Frontal cortex (tissue), 4 donors: ENCODE measurements at places on chromosomes 6 and 20.
A peak's percentile ranks its signal among the peaks of the same experiment; 100 is the strongest.

DNA sequence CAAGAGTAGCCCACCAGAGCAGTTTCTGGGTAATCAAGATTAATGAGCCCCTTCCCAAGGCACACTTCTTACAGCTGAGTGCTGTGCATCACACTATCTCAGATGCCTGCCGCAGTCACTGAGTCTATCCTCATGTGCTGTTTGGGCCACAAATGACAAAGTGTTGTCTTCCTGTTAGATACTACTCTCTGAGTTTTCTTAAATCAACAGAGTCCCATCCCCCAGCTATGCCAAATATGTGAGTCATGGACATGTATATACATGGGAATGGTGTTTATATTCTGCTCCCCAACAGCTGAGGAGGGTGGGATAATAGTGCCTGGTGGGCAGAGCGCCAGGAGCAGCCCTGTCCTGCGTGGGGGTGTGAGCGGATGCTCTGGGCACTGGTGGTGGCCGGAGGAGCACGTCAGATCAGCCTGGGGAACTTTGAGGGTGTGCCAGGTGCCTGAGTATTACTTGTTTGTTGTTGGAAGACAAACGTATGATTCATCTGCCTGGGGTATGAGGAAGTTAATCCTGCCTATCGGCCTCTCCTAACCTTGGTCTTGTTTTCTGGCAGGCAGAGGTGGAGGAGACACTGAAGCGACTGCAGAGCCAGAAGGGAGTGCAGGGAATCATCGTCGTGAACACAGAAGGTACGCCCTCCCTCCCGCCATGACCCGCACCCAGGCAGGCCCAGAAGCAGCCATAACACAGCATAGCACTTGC lies 9.6 kb downstream of the DYNLRB1 start:
- peak; percentile 58 for DNase-seq

- no peak for DNase-seq
Measured at GRCh38 chr20:21202259-21202658, 76.4 kb downstream of the KIZ start.

- DNase-seq = no peak
Measured at GRCh38 chr20:15564981-15565380, 1008.3 kb downstream of the KIF16B start.

DNA sequence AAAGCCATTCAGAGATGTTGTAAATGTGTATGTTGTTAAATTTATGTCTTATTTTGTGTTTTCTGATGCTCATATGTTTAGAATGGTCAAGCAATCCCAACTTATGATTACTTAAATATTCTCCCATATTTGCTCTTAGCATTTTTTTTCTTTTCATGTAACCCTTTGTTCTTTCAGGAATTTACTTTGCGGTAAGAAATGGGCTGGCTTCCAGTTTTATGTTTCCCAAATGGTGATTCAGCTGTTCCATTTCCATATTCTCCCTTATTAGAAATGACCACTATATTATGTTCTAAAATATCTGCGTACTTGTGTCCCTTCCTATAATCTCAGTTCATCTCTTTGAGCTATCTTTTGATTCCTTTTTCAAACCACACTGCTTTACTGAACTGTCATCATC lies 113.7 kb downstream of the CDH26 start:
- DNase-seq = no peak

DNA sequence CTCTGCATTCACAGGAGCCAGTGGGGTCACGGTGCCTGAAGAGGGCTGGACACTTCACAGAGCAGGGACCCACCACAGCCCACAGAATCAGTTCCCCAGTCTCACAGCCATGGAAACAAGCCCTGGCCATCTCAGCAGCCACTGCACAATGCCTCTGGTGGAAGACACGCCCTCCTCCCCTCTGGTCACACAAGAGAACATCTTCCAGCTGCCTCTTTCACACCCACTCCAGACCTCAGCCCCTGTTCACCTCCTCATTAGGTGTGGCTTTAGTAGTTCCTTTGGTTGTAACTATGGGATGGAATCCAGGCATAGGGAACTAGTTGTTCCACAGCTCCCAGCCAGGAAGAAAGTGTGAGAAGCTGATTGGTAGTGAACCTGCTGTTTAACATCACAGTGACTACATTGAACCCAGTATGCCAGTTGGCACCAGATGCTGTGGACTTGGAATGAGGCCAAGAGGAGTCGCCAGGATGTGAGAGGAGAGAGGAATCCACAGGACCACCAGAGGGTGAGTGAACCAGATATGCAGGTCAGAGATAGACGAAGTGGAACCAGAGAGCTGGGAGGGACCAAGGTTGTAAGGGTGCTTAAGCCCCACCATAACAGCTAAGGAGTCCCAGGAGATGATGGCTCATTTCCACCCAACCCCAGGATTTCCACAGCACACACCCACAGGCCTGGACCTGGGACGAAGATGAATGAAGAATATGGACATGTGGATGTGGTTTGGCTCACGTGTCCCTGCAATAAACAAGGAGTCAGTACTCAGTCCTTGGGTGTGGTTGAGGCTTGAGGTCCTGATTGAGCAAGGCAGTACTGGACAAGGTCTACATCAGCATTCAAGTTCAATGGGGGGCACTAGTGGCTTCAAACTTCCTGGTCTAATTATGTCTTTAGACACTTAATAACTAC lies 8.8 kb upstream of the BTN3A3 start:
- DNase-seq = no peak

DNA sequence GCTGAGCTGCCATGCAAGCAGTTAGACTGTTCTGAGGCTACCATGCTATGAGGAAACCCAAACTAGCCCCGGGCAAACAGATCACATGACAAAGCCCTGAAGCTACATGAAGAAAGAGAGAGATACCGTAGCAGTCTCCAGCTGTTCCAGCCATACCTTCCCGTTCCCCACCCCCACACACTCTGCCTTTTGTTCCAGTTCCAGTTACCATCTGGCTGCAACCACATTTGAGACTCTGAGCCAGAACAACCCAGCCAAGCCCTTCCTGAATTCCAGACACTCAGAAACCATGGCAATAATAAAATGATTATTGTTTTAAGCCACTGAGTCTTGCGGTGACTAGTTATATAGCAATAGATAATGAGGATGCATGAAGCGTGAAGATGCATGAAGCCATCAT lies 28.3 kb downstream of the RIN2 start:
- DNase-seq = no peak

GRCh38 chr6:118307581-118307980 lies 240.5 kb upstream of the PLN start:
- no peak for DNase-seq

DNA sequence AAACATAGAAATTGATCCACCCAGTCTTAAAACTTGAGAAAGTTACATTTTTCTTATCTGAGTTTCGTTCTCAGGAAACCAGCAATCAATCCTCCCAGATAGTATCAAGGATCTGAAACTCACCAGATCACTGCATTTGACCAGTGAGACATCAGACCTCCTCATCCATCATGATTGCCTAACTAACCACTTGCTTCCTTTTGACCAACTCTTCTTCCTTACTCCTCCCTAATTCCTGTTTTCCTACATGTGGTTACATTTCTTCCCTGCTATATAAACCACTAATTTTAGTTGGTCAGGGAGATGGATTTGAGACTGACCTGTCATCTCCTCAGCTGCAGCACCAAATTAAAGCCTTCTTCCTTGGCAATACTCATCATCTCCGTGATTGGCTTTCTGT lies 357.1 kb upstream of the POU3F2 start:
- no peak for DNase-seq

DNA sequence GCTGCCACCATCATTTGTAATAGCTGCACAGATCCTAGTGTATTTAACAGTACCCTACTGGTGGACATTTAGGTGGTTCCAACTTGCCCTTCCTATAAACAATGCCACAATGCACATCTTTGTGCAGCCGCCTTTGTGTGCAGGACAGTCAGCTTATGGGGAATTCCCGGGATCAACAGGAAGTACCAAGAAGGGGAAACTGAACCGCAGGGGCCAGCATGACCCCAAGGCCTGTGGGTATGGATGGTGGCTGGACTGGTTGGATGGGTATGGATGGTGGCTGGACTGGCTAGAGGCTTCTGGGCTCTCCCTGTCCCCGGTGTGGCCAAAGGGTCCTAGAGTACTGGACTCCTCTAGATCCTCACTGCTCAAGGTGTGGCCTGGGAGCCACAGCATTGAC lies 46.7 kb downstream of the CEBPB start:
- no peak for DNase-seq

DNA sequence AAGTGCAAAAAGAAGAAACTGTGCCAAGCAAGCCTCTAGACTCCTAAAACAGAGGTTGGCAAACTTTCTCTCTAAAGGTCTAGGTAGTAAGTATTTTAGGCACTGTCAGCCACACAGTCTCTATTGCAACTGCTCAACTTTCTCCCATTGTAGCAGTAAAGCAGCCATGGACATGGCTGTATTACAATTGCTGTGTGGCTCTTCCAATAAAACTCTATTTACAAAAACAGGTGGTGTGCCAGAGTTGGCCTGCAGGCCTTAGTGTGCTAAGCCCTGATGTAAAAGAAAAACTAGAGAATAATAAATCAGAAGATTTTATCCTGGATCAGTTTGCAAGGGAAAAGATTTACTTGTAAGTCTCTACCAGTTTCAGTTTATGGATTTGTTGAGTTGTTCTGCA lies 74.0 kb downstream of the CRYBG1 start:
- DNase-seq = no peak

DNA sequence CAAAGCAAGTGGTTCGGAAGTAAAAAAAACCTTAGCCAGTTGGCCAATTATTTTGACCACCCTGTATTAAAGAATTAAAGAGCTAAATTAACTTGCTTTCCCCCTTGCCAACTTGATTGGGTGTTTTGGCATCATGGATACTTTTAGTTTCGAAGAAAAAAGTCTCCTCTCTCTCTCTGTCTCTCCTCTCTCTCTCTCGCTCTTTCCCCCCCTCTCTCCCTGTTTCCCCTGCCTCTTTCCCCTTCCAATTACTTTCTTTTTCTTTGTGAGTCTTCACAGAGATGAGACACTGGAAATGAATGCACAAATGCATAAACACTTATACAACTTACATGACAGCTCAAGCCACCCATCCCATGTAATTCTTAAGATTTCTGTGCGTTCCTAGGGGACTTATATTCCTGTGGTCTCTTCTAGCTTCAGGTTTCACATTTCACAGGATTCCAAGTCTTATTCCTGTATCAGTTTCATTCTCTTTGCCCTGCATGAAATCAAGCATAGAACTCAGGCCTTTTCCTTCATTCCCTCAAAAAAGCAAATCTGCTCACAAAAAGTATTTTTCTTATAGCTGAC lies 32.9 kb upstream of the EYA4 start:
- DNase-seq = no peak

DNA sequence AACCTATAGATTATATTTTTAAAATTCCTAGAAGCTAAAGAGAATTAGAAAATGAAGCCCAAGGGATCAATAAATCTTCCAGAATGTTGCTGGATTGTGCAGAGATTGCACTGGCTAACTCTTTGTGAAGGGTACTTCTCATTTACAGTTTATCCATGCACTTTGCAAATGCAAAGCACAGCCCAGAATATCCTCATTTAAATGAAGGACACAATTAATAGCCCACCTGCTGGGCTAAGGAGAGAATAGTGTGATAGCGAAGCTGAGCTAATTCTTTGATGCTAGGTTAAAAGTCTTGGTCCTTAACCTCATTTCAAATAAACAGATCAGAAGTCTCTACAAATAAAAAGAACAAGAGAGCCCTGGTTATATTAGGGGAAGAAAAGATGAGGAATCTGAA lies 72.5 kb downstream of the SMPDL3A start:
- no peak for DNase-seq

GRCh38 chr6:31171931-31172905 lies 1.7 kb upstream of the POU5F1 start:
- no peak for DNase-seq

GRCh38 chr6:5466281-5467136 lies 205.2 kb downstream of the FARS2 start:
- DNase-seq = no peak

GRCh38 chr6:52016915-52017748 lies 70.3 kb downstream of the PKHD1 start:
- no peak for DNase-seq

DNA sequence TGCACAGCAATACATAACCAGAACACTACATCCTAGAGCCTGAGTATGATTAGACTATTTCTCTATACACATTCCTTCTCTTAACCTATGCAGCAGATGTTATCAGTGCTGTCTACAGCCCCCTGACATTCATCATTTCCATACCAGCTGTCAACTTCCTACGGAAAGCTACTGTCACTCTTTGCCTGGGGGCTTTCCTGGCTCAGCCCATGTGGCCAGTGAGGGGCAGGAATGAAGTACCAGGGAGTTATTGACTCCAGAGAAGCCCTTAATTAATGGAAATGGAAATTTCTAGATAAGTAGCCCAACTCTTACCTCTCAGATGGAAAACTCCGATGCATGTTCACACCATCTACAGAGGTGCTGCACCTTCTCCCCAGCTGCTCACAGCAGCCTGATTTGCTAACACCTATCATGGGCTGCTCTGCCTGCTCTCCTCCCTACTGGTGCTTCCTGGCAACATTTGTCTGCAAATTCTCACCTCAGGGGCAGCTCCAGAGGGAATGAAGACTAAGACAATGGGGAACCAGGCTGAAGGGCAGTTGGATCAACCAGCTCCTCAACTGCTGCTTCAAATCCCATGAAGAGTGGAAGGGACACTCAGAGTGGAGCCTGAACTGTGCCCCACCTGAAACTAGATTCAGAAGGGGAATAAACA lies 59.6 kb downstream of the LINC00237 start:
- DNase-seq = no peak

DNA sequence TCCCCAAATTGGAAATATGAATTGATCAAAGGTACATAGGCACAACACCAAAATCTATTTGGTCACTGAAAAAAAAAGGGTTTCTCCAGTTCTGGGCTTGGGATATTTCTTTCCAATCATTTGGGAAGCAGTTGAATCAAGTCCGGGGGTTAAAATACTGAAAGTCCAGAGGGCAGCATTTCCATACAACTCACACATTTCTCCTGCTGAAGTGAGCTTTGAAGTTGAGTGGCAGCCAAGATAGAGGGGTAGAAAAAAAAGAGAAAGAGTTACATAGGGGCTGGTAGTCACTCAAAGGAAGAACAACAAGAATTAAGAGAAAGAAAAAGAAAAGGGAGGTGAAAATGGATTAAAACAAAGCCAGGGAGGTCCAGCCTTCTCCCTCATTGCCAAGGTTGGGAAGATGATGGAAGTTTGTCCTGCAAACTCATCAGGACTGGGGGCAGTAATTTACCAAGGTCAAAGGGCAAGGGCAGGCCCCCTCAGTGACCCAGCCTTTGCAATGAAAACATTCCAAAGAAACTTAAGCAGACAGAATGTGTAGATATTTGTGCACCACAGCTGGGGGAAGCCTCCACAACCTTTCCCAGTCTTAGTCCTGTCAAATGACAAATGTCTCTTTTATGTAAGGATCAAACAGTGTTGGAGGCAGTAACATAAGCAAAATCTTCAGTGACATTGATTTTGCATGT lies 525.3 kb upstream of the JARID2 start:
- no peak for DNase-seq

- no peak for DNase-seq
Measured at GRCh38 chr6:43478008-43478372, 620 bp downstream of the TJAP1 start.

DNA sequence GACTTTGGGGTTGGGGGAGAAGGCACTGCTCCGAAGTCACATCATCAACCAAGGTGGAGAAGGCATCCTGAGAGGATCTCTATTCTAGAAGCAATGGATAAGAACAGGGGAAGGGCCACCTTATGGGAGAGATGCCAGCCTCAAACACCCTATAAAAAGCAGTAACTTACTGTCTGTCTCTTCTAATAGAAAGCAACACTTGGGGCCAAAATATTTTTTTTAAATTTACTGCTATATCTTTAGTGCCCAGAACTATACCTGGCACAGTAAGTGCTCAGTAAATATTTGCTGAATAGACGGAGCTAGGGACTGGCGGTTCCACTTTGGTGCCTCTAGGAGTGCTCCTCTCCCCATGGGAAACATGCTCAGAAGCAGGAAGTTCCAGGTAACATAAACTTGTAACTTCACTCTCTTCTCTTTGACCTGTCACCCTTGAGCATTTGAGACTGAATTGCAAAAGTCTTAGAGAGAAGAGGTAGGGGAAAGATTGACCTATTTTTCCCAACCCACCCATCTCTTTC lies 807 bp upstream of the OTOR start:
- no peak for DNase-seq
